Vagina (tissue), 2 donors: ENCODE measurements at places on chromosomes 12 and 14.

GRCh38 chr14:36857136-36857535, 195.5 kb downstream of the PAX9 start:
- H3K4me3 ChIP-seq: no peak overlapping the region
- H3K27ac ChIP-seq: no peak overlapping the region
- H3K27me3 ChIP-seq: no peaks in the 10 kb centered on the region

DNA sequence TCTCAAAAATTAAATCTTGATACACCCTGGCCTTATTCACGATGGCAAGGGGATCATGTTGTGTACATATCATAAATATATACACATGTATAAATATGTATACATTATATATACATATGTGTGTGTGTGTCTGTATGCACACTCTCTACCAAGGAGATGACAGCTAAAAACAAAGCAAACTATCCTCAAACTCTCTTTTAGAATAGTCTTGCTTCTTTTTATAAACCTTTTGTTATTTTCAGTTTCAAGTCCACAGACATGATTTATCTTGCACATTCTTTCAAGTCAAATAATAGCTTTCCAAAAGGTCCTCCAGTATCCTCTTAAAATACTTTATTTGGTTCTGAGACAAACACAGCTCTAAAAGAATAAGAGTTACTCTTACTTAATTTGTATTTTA, 8.4 kb downstream of the ANO6 start:
- H3K27me3 ChIP-seq: no peaks in the 10 kb centered on the region
- no peak for DNase-seq
- H3K4me1 ChIP-seq: peaks cover 48% of the 10 kb centered on the region
- no peaks in the 10 kb centered on the region for H3K36me3 ChIP-seq
- peak overlapping the region; percentile 50 for H3K27ac ChIP-seq

DNA sequence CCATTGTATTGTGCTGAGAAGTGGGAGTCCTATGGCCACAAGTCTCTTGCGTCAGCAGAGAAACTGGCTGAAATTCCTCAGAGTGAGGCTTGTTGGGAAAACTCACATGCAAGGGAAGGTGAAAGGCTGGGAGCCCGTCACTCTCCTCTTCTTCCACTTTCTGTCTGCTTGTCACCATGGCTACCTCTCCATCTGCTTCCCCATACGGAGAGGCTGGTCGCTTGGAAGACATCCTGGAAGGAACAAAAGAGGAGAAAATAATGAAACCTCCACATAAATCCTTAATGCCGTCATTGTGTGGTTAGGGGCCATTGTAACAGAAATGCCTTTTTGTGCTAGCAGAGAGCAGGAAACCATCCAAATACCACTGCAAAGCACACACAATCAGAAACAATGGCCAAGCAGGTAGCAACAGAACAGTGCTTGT, 53.7 kb downstream of the SOX5 start:
- no peaks in the 10 kb centered on the region for H3K27me3 ChIP-seq
- H3K27ac ChIP-seq: no peak overlapping the region
- H3K36me3 ChIP-seq: no peaks in the 10 kb centered on the region
- H3K4me1 ChIP-seq: no peaks in the 10 kb centered on the region

- no peaks in the 10 kb centered on the region for H3K27me3 ChIP-seq
- no peaks in the 10 kb centered on the region for H3K36me3 ChIP-seq
- H3K27ac ChIP-seq: no peak overlapping the region
- no peak for DNase-seq
- H3K4me1 ChIP-seq: no peaks in the 10 kb centered on the region
Observed at GRCh38 chr14:58919217-58919616, 269.2 kb upstream of the DAAM1 start.

GRCh38 chr14:32980178-32980901, 41.7 kb downstream of the NPAS3 start:
- H3K36me3 ChIP-seq: no peaks in the 10 kb centered on the region
- no peaks in the 10 kb centered on the region for H3K27me3 ChIP-seq
- H3K4me1 ChIP-seq: no peaks in the 10 kb centered on the region
- no peak overlapping the region for H3K27ac ChIP-seq

- H3K27ac ChIP-seq: no peak overlapping the region
- no peaks in the 10 kb centered on the region for H3K4me1 ChIP-seq
- no peaks in the 10 kb centered on the region for H3K27me3 ChIP-seq
- H3K36me3 ChIP-seq: no peaks in the 10 kb centered on the region
- no peak overlapping the region for H3K4me3 ChIP-seq
Observed at GRCh38 chr14:85315290-85315689, 214.7 kb upstream of the FLRT2 start.

- H3K36me3 ChIP-seq: no peaks in the 10 kb centered on the region
- H3K27ac ChIP-seq: no peak overlapping the region
- no peak overlapping the region for H3K4me3 ChIP-seq
- H3K4me1 ChIP-seq: no peaks in the 10 kb centered on the region
- DNase-seq: no peak
Observed at GRCh38 chr12:100499416-100499815, 25.8 kb downstream of the NR1H4 start.

- no peaks in the 10 kb centered on the region for H3K27me3 ChIP-seq
- no peak overlapping the region for H3K27ac ChIP-seq
- H3K4me1 ChIP-seq: no peaks in the 10 kb centered on the region
Observed at GRCh38 chr14:80447392-80447791, 236.1 kb upstream of the DIO2 start.

- no peak for DNase-seq
- no peak overlapping the region for H3K27ac ChIP-seq
- H3K4me3 ChIP-seq: no peak overlapping the region
- H3K4me1 ChIP-seq: no peaks in the 10 kb centered on the region
- H3K36me3 ChIP-seq: no peaks in the 10 kb centered on the region
Observed at GRCh38 chr12:32034045-32034444, 72.6 kb upstream of the BICD1 start.

- H3K4me3 ChIP-seq: peak overlapping the region; percentile 61
- no peaks in the 10 kb centered on the region for H3K27me3 ChIP-seq
- no peaks in the 10 kb centered on the region for H3K36me3 ChIP-seq
- no peak for DNase-seq
Observed at GRCh38 chr12:27524839-27525753, 1.1 kb downstream of the PPFIBP1 start.

DNA sequence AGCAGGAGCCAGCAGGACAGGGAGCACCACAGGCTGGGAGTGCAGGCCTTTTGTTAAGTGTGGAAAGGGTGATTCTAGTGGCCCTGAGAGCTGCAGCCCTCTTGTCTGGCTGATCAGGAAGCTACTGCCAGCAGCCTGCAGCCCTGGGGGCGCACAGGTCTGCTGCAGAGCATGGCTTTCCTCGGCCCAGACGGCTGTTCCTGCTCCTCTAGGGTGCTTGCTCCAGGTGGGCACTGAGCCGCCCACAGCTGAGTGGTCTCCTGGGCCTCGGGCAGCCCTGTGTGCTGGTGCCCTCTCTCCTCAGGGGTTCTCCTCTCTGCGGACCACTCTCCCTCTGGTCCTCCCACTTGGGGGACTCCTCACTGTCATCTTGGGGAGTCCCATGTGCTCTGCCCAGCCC, 18.9 kb downstream of the CCDC88C start:
- no peak overlapping the region for H3K27ac ChIP-seq
- no peaks in the 10 kb centered on the region for H3K27me3 ChIP-seq
- no peak for DNase-seq
- no peak overlapping the region for H3K4me3 ChIP-seq
- no peaks in the 10 kb centered on the region for H3K36me3 ChIP-seq

GRCh38 chr12:13028825-13029570, 15.2 kb upstream of the FAM234B start:
- H3K4me1 ChIP-seq: no peaks in the 10 kb centered on the region
- DNase-seq: no peak
- H3K27me3 ChIP-seq: no peaks in the 10 kb centered on the region
- no peak overlapping the region for H3K27ac ChIP-seq
